ENCODE measurements at places on chromosomes 7 and 10.

GRCh38 chr7:74287303-74288033 is 1.7 kb upstream of the CLIP2 start:
- no peak for DNase-seq

DNA sequence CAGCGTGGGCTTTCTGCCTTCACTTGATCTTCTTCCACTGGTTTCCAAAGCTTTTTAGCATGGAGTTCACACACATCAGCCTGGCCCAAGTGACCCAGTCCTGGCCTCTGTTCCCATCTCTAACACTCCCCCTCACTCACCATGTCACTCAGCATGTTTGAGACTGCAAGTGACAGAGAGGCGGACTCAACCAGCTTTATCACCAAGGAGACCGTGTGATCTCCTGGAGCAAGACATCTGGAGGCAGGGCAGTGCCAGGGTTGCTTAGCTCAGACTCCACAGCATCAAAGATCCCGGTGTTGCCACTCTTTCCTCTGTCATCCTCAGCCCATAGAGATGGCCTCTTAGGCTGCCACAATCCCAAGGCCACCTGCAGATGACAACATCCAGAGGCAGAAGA is 39.4 kb downstream of the FAM241B start:
- DNase-seq: no peak

GRCh38 chr10:62047228-62047892 is 145.9 kb downstream of the ARID5B start:
- DNase-seq: no peak

DNA sequence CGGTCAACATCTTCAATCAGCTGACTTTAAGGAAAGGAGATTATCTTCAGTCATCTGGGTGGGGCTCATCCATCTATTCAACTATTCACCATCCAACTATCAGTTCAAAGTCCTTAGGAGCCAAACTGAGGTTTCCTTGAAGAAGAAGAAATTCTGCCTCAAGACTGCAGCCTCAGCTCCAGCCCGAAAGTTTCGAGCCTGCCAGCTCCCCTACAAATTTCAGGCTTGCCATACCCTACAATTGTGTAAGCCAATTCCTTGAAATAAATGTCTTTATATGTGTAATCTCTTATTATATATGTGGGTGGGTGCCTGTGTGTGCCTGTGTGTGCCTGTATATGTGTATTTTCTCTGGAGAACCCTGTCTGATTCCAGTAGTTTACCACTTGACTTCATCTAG is 447.8 kb downstream of the INHBA start:
- no peak for DNase-seq

DNA sequence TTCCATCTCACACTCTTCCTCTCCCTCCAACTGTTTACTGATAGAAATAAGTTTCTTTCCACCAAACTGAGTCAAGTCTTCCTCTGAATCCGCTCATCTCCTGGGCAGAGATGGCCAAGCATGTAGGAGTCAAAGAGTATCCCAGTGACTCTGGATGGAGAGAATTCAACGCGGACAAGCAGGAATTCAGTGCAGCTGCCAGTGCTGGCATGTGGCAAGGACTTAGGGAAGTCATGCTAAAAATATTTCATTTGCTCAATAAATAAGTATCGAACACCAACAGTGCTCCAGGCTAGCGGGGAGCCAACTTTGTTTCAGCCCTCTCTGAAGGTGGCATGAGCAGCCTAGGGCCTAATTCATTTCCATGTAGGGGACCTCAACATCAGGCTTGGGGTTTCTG is 351.6 kb upstream of the ZMIZ1 start:
- no peak for DNase-seq

GRCh38 chr7:65342723-65343629 is 30.7 kb upstream of the ZNF92 start:
- no peak for DNase-seq

- DNase-seq: no peak
Observed at GRCh38 chr7:128393526-128394330, 16.1 kb downstream of the IMPDH1 start.

- no peak for DNase-seq
Observed at GRCh38 chr7:44060948-44061644, 4.3 kb downstream of the PGAM2 start.
